ENCODE measurements at places on chromosomes 11 and 22.
A peak's percentile ranks its signal among the peaks of the same experiment; 100 is the strongest.

DNA sequence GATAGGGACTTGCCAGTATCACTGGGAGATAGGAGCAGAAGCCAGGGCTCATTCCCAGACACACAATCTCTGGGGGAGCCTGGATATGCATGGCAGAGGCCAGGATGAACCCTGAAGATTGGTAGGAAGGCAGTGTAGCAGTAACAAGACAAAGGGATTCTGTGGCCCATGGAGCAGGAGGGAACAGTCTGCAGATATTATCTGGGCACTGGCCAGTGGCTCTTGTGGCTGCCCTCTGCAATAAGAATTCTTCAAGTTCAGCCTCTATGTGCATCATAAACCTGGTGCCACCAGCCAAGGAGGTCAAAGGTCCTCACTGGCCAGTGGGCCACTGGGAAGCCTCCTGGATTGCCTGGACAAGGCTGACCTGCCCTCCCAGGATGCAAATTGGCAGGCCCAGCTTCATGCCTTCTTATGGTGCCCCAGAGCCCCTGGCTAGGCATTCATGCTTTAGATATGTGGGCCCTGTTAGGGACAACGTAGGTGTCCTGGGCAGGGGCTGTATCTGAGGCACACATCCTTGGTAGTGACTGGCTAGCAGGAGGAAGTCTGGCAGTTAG, 29.2 kb downstream of the KCNQ1OT1 start:
- DNase-seq: no peak

GRCh38 chr22:36052505-36052941, 23.9 kb upstream of the RBFOX2 start:
- DNase-seq: no peak

DNA sequence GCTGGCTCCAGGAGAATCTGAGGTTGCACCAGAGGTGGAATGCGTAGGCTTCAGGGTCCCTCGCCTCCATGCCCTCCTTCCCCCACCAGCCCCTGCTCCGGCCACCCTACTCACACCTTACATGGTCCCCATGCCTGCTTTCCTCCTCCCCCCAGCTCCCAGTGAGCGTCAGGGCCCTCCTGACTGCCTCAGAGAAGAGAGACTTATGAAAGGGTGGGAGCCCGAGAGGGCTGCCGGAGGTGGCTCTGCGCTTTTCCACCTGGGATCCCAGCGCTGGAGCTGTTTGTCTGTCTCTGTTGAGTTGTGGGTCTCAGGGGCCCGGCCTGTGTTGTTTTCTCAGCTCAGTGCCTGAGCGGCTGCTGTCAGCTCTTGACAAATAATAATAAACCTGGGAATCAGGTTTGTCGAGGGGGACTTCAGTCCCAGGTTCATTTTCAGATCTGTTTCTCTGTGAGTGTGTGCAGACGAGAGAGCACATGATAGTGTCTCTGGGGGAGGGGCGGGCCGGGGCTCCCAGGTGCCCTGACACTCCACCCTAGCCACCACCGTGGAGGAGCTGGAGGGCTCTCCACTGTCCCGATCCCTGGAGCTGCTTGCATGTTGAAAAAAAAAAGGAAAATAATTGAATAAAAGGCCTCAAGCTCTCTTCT, 153.7 kb downstream of the FEZ1 start:
- DNase-seq: no peak

DNA sequence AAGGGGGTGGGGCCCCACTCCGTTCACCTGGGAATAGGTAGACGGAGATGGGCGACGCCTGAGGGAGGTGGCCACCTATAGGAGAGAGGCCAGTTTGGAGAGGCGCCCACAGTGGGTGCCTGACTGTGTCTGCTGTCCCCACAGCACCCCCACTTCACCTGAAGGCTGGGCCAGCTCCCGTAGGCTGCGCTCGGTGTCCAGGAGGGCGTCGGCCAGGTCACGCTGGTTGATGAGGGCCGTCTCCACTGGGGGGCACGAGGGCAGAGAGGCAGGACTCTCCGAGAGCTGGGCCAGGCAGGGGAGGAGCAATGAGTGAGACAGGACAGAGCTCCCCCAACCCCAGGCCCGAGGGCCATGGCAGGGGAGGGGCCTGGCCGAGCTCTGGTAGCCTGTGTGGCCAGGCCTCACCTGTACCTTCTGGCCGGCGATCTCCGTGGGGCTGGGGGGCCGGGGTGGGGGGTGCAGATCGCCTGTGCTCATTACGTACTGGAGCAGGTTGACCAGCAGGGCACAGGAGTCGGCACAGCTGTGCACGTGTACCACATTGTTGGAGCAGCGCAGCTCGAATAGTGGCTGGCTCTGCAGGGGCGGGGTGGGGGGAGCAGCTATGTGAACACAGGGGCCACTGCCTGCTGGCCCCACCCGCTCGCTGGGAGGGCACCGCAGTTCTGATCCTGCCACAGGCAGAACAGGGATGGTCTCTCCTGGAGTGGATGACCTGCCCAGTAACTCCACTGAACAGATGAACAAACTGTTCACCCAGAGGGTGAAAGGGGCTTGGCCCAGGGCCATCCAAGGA, 14.7 kb downstream of the ATG2A start:
- DNase-seq: no peak

DNA sequence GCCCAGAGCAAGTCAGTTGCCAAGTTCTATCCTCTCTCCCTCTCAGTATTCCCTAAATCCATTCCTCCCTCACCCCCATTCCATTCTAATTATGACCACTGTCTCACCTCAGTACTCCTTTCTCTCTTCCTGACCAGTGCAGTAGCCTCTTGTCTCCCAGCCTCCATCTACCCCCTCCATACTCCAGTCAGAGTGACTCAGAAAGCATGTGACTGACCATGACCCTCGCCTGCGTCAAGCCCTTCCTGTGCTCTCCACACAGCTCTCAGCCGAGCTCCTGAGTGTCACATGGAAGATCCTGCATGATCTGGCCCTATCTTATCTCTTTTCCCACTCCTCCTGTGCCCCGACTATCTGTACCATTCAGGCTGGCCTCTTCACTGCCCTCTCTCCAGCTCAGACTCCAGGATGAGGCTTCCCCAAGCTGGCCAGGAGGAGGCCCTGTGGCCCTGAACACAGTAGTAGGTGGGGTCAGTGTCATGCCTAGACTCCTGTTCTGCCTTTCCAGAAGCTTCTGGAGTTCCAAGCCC, 42.6 kb downstream of the NEU3 start:
- DNase-seq: peak; percentile 56

DNA sequence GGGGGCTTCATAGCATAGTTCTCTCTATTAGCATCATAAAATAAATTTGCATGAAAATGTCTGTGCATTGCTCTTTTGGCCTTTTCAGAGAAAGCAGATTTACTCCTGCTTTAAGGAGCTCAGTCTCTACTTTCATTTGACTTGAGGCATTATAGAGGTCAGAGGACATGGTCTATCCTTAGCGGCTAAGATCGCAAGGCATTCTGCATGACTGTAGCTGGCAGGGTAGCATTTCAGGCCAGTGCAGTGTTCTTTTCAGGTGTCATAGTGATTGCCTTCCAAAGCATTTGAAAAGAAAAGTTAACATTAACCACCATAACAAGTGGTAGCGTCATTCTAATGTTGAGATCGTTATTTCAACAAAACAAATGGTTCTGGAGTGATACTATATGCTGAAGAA, 126.5 kb downstream of the NCAM1 start:
- DNase-seq: no peak

DNA sequence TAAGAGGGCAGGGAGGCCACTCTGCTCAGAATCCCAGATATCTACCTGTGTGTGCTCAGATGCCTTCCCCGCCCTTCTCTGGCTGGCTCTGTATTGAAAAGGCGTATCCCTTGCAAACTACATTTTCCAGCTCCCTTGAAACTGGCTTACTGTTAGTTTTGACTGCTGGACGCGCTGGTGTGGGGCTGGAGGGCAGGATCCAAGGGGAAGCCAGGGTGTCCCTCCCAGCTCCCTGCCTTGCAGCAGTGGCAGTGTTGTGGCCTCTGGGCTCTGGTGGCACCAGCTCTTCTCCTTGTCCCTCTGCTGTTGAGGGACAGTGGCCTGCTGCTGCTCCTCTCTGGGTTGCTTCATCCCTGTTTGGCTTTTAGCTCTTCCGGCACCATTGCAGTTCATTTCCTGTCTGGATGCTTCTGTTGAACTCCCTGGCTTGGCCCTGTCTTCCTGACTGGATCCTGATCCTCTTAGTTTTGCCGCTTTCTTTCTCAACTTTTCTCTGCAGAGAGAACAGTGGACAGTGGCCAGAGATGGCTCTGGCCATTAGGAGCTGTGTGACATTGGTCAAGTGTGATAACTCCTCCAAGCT, 107.1 kb upstream of the PARVA start:
- DNase-seq: no peak

DNA sequence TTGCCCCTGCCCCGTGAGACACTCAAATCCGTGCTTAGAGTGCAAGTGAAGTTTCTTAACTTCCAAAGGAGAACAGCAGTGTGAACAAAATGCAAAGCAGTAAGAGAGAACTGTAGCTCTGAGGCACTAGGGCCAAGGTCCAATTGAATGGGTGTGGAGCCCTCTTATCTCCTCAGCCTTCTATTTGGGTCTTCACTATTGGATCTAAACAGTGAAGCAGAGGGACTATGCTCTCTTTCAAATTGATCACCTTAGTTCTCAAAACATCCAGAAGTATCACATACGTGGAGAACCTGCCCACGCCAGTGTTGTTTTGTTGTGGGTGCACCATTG, 49.6 kb downstream of the C22orf31 start:
- no peak for DNase-seq

DNA sequence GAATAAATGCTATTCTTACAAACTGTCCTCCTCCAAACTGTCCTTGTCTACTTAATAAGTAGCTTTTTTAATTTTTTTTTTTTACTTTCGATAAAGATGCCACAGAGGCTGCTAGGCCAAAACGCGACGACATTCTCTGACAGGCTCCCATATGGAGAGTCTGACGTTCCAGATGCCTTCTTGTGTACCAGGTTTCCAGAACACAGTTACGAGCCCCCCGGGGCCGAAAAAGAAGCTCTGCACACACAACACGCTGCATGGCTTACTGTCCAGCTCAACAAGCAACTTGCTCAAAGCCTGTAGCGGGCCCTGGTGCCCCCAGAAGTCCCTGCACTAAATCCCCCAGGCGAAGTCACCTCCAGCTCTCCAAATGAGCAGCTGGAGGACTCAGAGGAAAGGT, 39.3 kb downstream of the LARGE1 start:
- no peak for DNase-seq

GRCh38 chr11:1773994-1774550, 10.3 kb upstream of the CTSD start:
- DNase-seq: no peak

GRCh38 chr11:82004537-82005213, 729.0 kb downstream of the FAM181B start:
- DNase-seq: no peak

GRCh38 chr11:34044664-34045485, 6.7 kb upstream of the CAPRIN1 start:
- peak; percentile 71 for DNase-seq

GRCh38 chr22:29031227-29032011, 30.2 kb downstream of the C22orf31 start:
- peak; percentile 16 for DNase-seq

DNA sequence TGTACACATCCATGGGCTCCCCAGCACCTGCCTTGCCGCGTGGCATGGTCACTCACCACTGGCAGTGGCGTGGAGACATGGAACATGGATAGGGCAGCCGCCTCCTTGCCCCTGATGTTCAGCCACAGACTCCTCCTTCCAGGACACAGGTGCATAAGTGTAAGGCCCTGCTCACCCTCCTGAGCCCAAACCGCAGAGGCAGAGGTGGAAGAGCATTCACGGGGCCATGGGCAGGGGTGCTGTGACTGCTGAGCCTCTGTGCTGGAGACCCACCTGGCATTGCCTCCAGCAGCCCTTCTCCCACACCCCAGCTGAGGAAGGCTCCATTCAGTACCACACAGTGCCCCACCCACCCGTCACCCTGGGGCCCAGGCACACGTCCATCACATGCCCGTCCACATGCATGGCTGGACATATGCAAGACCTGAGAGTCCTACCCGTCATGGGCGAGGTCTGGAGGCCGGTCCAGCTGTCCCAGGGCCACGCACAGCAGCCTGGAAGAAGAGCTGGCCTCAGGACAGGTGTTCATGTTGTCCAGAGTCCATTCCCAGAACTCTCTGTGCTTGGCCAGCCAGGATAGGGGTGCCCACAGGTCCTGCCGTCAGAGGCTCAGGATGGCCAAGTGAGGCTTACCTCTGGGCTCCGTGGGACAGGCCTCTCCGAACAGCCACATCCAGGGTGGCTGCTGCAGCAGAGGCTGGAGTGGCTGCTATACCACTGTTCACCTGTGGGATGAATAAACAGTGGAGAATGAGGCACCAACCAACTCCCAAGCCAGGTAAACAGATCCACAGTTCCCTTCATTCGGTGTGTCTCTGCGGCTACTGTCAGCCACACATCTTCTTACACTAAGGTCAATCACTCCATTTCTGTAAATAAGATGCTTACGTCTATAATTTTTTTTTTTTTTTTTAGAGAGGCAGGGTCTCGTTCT, 1.7 kb upstream of the TUBGCP6 start:
- DNase-seq: no peak

DNA sequence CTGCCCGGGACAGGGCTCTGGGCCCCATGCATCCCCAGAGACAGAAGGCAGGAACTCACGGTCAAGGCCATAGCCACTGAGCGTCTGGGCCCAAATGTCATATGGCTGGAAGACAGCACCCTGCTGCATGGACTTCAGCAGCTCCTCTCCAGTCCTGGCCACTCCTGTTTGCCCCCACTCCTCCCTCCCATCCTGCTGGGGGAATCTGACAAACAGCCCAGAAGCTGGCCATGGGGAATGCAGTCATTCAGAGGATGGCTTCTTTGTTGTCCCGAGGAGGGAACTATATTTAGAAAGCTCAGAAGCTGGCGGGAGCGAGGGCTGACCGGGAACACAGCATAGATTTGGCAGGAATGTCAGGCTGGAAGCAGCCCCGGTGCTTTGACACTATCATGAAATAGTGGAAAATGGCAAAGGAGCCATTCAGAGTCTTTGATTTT, 35.0 kb downstream of the DKK3 start:
- DNase-seq: no peak

DNA sequence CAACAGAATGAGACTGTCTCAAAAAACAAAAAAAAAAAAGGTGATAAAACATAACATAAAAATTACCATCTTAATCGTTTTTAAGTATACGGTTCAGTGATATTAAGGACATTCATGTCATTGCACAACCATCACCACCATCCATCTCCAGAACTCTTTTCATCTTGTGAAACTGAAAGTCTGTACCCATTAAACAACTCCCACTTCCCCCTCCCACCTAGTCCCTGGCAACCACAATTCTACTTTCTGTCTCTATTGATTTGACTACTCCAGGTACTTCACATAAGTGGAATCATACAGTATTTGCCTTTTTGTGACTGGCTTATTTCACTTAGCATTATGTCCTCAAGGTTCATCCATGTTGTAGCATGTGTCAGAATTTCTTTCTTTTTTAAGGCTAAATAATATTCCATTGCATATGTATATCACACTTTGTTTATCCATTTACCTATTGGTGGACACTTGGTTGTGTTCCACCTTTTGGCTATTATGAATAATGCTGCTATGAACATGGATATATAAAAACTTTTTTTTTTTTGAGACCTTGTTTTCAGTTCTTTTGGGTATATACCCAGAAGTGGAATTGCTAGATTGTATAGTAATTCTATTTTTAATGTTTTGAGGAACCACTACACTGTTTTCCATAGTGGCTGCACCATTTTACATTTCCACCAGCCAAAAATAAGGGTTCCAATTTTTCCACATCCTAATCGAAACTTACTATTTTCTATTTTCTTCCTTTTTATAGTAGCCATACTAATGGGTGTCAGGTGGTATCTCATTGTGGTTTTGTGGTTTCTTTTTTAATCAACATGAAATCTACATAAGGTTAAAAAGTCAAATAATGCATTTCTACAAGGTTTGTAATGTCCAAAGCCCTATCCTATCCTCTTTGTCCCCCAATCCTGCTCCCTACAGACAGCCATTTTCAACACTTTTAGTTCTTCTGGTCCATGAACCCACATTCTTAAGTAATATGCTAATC, 23.4 kb upstream of the PIK3C2A start:
- peak; percentile 11 for DNase-seq

GRCh38 chr11:112834277-112834755, 126.9 kb upstream of the NCAM1 start:
- DNase-seq: no peak
